NCI-H1436 (cell line): ENCODE measurements at places on chromosomes 13 and 19.

DNA sequence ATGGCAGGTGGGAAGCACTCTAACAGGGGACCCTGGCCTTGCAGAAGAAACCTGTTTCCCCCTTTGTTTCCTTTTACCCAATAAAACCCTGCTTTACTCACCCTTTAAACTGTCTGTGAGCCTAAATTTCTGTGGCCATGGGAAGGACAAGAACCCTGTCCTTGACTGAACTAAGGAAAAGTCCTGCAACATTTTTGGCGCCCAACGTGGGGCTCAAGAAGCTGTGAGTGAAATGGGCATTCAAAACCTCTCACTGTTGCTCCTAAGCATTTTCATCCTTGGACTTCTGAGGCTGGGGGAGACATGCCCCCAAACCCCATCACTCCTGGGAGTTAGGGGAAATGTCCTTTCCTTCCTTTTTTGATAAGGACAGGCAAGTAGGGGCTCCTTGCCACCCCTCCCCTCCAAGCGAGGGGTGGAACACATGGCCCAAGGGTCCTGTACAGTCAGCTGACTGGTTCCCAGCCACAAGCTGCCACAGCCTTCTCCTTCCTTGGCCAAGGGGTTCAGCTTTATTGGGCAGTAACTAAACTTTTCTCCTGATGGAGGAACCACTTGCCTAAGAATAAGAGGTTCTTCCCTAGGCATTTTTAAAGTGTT, 381.6 kb downstream of the KLF5 start:
- no peak for DNase-seq

- DNase-seq, result no peak
These were observed at the start of gene CACNA1A for GRCh38 chr19:13506471-13506820. TSS of gene CACNA1A (minus strand) at chr19:13506479. CDS start at chr19:13506224, 255 bp downstream.

DNA sequence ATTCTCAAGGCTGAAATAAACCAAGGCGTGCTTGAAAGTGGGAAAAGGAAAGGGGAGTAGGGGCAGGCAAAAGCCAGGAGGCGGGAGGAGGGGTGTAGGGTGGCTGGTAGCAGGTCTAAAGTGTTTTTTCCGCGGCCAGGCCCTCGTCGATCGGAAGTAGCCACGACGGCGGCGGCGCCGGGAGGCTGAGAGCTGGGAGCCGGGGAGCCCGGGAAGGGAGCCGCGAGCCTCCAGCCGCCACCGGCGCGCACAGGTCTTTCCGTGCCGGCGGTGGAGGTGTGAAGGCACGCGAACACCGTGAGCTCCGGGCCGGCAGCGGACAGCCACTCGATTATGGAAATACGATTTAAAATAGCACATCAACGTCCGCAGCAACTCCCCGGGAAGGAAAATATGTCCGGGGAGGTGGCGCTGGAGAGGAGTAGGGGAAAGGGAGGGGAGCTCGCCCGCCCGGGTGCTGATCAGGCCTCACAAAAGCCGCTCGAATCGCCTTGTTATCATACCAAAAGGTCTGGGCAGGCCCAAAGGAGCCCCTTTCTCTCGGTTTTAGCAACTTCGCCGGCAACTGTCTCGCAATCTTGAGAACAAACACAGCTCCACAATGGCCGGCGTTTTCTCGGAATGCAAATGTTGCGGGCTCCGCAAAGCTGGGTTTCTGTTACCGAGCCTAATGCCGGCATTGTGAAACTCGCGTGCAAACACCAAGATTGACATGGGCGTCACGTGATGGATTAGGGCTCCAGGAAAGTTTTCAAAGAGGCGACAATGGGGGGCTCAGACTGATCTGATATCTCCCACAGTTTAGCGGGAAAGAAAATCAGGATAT, 2.9 kb upstream of the PCDH8 start:
- DNase-seq, result no peak

- peak; percentile 82 for DNase-seq
These were observed 161.8 kb upstream of the SERP2 start for GRCh38 chr13:44211704-44212346.

GRCh38 chr13:111855191-111855590, 211.8 kb upstream of the SOX1 start:
- no peak for DNase-seq
